ENCODE measurements at places on chromosomes 2 and 18. TPM values are rescaled to one million over a fixed set of nuclear protein-coding genes. Genes with fewer than 3 reads are reported as not detected.

Gene PCARE
- not detected for total RNA-seq

Gene BIN1
- 28.6 TPM for total RNA-seq

Gene TM4SF20
- total RNA-seq: not detected

Gene TNS1
- 102 TPM for total RNA-seq

Gene CCDC88A
- 12.0 TPM for total RNA-seq

Gene ST8SIA5
- 0.23 TPM for total RNA-seq

Gene SNED1
- 34.9 TPM for total RNA-seq

Gene GRP
- not detected for total RNA-seq

Gene LCT
- total RNA-seq: not detected

Gene DSC2
- total RNA-seq: 4.6 TPM

Gene DRC1
- not detected for total RNA-seq

Gene FAP
- 0.58 TPM for total RNA-seq

Gene OSBPL6
- total RNA-seq: 1.8 TPM

Gene ZC3H6
- total RNA-seq: 3.7 TPM

Gene PLGLB2
- 254 TPM for total RNA-seq

Gene NOSTRIN
- 3.5 TPM for total RNA-seq

Gene CD8B
- total RNA-seq: 0.45 TPM

- peak; percentile 91 for DNase-seq
These were observed 17.3 kb upstream of the PSD4 start for GRCh38 chr2:113156278-113157117.

GRCh38 chr18:26307161-26307773 lies 81.0 kb downstream of the TAF4B start:
- DNase-seq: no peak

- no peak for DNase-seq
These were observed 758 bp downstream of the RIF1 start for GRCh38 chr2:151410485-151410834.

DNA sequence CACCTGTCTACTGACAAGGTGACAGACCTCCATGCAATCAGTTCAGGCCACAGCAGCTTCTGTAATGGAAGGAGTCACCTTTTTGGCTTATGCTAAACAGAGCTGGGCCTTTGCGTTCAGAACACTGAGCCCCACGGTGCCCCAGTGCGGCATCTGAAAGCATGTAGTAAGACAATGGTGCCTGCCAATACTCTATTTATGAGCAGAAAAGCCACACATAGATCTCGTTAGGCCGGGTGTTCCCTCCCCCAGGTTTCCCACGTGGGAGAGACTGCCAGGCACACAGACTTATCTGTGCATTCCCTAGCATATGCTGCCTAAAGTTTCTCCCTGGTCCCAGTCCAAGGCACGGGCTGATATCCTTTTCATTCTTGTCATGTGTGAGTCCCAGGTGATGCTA lies 150.9 kb downstream of the ACTR3 start:
- no peak for DNase-seq

DNA sequence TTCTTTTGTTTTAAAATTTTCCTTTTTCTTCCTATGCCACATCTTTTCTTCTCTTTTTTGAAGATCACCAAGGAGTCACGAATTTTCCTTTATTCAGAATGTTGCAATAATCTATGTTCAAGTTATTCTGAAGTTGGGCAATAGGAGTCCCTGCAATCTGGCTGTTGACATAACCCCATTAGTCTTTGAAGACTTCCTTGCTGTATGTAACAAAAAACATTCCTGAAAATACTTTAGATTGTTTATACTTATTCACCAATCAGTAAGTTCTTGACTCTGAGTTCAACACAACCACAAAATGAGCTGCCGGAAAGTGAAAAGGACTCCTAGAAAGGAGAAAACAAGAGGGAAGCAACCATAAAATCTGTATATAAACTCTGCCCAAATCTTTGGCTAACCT lies 62.8 kb downstream of the TMEM237 start:
- no peak for DNase-seq

DNA sequence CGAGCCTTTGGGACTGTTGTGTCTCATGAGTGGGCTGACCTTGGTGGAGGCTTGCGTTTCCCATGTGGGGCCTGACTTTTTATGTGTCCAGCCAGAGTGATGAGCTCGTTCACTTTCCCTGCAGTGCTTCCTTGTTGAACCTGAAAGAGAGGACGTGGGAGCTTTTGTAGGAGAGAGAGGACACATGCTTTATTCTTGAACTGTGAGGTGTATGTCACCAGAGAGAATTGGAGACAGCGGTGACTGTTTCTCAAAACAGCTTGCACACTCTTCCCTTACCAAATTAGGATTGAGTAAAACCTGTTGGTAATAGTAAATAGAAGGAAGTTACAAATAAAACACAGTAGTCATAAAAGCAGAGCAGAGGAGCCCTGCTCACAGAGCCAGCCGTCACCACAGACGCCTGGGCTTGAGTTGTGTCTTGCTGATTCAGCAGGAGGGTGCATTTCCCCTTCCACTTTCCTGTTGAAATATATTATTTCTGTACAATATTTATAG lies 60.7 kb downstream of the INPP4A start:
- no peak for DNase-seq

DNA sequence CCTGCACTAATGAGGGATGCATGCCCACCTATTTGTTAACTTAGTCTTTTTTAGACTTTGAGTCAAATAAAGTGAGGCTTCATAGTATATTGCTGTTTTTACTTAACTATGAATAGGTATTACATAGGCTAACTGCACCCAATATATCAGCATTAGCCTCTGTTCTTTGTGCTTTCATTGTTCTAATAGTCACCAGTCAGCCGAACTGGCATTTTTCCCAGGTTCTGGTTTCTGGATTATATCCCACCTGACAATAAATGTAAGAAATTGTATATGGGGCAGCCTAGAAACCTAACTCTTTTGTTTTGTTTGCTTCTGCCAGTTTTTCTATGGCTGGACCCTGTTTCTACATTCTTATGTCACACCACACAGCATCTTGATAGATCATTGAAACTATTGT lies 1672.4 kb upstream of the LRRTM1 start:
- DNase-seq: no peak

GRCh38 chr18:12520442-12520992 lies 112.8 kb downstream of the PRELID3A start:
- DNase-seq: no peak

GRCh38 chr2:45881970-45882581 lies 230.6 kb downstream of the PRKCE start:
- no peak for DNase-seq

DNA sequence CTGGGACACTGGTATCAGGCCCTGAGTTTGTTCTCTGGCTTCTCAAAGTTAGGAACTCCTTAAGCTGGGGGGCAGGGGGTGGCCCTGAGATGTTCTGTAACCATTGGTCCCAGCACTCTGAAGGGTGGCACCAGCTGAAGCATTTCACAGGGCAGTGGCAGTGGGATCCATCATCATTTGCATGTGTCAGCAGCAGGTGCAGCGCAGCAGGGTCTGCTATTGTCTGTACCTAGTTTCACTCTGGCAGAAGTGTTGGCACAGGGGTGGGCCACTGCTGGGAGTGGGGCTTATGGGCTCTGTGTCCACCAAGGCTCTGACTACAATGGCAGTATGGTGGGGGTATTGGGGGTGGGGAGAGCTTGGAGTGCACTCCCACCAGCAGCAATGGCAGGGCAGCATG lies 460.4 kb upstream of the ZNF804A start:
- no peak for DNase-seq

GRCh38 chr2:30721241-30721640 lies 86.0 kb downstream of the CAPN13 start:
- DNase-seq: peak; percentile 35

DNA sequence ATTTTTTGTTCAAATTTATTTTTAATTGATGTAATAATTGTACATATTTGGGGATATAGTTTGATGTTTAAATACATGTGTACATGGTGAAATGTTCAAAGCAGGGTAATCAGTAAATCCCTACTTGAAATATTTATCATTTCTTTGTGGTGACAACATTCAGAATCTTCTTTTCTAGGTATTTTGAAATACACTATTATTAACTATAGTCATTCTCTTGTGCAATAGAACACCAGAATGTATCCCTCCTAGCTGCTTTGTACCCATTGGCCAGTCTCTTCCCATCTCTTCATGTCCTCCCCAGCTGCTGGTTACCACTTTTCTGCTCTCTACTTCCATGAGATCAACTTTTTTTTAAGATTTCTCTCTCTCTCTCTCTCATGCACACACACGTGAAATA lies 126.5 kb downstream of the ZNF407 start:
- DNase-seq: no peak

DNA sequence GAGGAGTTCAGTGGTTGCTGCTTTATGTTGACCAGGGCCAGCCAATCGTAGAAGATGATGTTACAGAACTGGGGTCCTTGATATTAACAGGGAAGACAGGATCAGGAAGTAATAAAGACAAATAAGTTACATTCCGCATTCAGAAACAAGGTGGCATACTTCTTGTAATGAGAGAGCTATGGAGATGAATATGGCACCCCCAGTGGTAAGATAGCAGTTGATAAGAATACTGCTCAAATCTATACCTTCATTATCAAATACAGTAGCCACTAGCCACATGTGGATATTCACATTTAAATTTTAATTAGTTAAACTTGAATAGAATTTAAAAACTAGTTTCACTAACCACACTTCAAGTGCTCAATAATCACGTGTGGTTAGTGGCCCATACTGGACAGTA lies 290.4 kb upstream of the RBMS1 start:
- no peak for DNase-seq

GRCh38 chr2:28377984-28378678 lies 14.5 kb upstream of the FOSL2 start:
- DNase-seq: peak; percentile 91

- no peak for DNase-seq
These were observed 107.9 kb upstream of the TTC39C start for GRCh38 chr18:23906658-23907057.

DNA sequence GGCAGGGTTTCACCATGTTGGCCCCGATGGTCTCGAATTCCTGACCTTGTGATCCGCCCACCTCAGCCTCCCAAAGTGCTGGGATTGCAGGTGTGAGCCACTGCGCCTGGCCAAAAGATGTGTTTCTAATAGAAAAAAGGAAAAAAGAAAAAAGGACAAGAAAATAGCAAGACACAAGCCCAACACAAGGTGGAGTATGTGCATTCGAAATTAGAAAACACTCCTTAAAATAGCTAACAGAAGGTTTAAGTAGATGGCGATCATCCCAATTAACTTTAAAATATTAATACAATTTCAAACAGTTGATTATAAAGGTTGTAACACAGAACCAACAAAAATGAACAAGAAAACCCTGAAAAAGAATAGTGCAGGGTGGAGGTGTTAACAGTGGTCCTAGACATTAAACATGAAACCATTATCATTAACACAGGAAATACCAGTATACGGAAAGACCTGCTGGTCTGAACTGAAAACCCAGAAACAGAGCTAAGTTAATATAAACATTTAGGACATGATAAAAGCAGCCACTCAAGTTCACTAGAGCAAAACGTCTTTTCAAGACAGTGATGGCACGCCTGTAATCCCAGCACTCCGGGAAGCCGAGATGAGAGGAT lies 57.9 kb downstream of the HDLBP start:
- DNase-seq: peak; percentile 28

GRCh38 chr2:169479257-169480078 lies at the start of gene BBS5:
Gene BBS5, plus strand, starts transcription at chr2:169479494. Its CDS starts 60 bp downstream, at chr2:169479554.
- DNase-seq: peak; percentile 85

- DNase-seq: peak; percentile 53
These were observed 1.3 kb downstream of the RASGRP3 start for GRCh38 chr2:33477473-33478468.

DNA sequence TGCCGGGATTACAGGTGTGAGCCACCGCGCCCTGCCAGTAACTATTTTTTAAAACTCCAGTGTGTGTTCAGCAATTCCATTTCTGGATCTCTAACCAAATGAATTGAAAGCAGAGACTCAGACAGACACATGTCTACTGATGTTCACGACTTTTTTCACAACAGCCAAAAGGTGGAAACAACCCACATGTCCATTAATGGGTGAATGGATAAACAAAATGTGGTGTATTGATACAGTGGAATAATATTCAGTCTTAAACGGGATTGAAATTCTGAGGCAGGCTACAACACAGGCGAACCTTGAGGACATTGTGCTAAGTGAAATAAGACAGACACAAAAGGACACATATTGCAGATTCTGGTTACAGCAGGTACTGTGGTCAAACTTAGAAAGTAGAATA lies 55.0 kb downstream of the DDX1 start:
- no peak for DNase-seq

GRCh38 chr2:61854564-61855317 lies 881 bp upstream of the FAM161A start:
- DNase-seq: peak; percentile 91

- no peak for DNase-seq
These were observed 105.9 kb upstream of the RBBP8 start for GRCh38 chr18:22827216-22827615.

GRCh38 chr18:78773303-78773755 lies 206.3 kb upstream of the SALL3 start:
- DNase-seq: no peak

DNA sequence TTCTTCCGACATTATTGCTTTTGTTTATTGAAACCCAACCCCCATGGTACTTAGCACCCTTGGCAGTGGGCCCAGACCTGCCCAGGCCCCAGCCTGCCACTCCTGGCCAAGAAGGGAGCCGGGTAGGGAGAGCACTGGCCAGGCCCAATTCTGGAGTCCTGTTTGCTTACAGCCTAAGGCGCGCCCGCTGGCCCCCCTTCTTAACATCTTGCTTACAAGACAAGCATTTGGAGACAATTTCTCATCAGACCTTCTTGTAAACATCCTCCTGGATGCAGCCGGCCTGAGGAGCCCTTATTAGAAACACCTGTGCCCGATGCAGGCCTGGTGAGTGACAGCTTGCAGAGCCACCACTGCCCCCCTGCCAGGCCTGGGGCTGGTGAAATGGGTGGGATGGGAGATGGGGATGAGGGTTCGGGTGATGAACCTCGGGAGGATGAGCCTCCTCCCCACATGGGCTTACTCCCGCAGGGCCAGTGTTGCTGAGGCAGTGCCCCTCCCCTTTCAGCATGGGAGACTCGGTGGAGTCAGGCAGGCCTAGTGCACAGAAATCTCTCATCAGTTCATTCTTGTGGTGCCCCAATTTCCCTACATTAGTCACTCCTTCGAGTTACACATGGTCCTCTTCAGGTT lies 217.5 kb downstream of the CYP26B1 start:
- peak; percentile 74 for DNase-seq

GRCh38 chr2:85263591-85263990 lies 64.2 kb downstream of the TGOLN2 start:
- DNase-seq: no peak

Measured in left lobe of liver (tissue), 2 donors.